ENCODE measurements at places on chromosomes 7 and 10. TPM values are rescaled to one million over a fixed set of nuclear protein-coding genes. Genes with fewer than 3 reads are reported as not detected.

DNA sequence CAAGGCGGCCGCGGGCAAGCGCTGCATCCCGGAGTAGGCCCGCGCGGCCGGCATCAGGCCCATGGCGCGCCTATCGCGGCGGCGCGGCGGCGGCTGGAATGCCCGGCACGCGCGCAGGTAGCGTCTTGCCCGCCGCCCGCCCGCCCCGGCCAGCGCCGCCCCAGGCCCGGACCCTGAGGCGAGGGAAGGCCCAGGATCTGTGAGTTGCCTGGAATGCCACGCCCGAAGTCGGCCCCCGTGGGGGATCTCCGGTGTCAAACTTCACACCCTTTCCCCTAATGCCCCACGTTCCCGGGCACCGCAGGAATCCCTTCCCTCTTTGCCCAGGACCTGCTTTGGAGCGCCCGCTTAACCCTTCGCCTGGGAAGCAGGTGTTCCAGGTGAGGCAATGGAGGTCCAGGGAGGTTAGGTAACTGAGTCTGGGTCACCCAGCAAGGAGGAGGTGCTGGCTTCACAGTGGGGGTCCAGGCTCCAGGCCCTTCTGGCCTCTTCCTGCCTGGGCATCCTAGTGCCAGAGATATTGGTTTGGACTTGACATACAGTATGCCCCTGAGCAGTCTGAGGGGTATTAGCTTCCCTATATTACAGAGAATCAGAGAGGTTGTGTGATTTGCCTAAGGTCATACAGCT is 138.1 kb downstream of the ARHGAP22 start:
- DNase-seq: no peak

GRCh38 chr10:113665806-113666354 is 2.0 kb upstream of the NRAP start:
- DNase-seq: no peak

DNA sequence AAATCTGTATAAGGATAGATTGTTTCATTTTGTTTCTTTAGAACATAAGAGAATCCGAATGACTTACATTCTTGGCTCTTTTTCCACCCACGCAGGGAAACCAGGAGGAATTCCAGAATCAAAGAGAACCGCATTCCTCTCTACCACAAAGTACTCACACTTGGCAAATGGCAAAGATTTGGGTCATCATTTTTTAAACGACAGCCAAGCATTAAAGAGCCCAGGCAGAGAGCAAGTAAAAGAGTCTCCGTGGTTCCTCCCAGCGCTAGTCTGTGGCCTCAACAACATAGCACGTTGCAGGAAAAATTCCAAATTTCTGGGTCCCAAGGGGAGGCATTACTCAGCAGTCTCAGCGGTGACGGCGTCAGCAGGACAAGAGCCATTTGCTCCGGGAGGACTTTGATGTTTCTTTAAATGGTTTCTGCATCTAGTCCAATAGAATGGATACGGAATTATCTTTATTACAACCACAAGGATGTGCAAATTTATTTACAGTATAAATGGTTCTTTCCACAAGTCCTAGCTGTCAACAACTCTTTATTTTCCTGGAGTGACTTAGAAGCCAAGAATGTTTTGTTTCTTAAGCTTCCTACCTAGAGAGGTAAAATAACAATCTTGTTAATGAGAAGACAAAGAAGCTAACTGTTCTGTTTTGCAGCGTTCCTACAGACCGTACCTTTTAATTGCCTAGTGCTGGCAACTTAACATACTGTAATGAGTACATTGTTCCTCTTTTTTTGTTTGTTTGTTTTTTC is 232.5 kb downstream of the SKIDA1 start:
- no peak for DNase-seq

DNA sequence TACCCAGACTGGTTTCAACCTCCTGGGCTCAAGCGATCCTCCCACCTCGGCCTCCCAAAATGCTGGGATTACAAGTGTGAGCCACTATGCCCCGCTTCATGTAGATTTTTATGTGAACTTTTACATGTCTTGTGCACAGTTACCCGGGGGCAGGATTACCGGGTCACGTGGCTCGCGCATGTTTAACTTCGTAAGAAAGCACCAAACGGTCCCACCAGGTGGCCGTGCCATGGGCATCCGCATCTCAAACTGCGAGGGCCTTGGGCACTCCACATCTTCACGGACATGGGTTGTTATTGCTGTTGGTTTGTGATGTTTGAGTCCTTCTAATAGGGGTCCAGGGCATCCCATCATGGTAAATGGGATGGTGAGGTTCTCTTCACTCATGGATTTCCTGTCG is 636.6 kb upstream of the FOXK1 start:
- DNase-seq: no peak

Gene THSD7A
- total RNA-seq: not detected

DNA sequence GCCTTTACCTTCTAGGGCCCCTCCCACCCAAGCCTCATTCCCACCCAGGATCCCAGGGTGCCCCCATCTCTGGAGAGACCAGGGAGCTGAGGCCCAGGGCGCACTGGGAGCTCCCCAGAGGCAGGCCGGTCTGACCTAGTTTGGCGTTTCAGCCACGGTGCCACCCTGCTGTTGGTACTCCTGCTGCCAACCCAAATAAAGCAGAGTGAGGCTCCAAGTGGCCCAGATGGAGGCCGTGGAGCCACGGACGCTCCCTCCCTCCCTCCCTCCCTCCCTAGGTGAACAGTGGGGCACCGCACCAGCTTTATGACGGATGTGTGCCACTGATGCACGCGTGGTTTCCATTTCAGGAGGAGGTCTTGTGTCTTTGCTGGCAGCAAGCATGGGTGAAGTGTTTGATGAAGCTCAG is 1.8 kb downstream of the INPP5A start:
- peak; percentile 71 for DNase-seq

GRCh38 chr7:17234398-17235031 is 63.9 kb upstream of the AHR start:
- DNase-seq: peak; percentile 87

DNA sequence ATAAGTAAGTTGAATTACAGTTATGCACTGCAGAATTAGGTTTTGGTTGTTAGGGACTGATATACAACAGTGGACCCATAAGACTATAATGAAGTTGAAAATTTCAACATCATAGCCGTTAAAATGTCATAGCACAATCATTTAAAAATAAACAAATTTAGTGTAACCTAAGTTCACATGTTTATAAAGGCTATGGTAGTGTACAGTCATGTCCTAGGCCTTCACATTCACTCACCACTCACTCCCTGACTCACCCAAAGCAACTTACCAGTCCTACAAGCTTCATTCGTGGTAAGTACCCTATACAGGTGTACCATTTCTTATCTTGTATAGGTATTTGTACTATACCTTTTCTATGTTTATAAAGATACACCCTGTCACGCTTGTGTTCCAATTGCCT is 113.7 kb downstream of the RAB11FIP2 start:
- no peak for DNase-seq

DNA sequence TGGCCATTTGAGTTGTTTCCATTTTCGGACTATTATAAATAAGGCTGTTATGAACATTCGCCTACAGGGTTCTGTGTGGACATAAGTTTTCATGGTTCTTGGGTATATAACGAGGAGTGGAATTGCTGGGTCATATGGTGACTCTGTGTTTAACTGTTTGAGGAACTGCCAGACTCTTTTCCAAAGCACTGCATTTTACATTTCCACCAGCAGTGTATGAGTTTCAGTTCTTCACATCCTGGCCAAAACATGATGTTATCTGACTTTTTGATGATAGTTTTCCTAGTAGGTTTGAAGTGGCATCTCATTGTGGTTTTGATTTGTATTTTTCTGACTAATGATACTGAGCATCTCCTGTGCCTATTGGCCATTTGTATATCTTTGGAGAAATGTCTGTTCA is 5.4 kb downstream of the SUV39H2 start:
- DNase-seq: no peak

GRCh38 chr10:24341897-24342296 is 133.0 kb downstream of the KIAA1217 start:
- DNase-seq: no peak

GRCh38 chr7:114942446-114943175 is 20.7 kb downstream of the MDFIC start:
- DNase-seq: no peak

- DNase-seq: no peak
These were observed 191.3 kb upstream of the ADARB2 start for GRCh38 chr10:1928606-1929005.

DNA sequence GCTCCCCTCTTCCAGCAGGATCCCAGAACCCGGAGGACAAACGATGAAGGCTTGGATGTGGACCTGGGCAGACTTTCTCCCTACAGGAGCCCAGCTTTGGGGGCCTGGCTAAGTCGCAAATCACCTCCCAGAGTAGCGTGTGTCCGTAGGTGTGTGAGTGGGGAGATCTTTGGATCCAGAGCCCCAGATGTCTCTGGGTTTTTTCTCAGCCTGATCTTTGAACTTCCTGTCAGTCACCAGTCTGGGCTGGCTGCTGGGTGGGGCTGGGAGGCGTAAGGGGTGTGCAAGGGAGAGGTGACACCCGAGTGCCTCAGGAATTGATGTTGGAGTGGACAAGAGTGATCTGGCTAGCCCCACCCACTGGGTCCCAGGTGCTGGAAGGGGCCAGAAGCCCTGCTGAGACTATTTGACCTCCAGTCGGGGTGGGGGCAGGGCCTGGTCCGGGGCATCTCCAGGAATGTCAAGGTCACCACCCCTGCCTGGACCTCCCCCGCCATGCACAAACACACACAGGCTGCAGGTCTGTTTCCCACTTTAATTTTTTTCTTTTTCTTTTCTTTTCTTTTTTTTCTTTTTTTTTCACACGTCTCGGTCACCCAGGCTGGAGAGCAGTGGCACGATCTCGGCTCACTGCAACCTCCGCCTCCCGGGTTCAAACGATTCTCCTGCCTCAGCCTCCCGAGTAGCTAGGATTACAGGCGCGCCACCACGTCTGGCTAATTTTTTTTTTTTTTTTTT is at the start of gene MOGAT3:
MOGAT3 (minus strand) TSS at position 175 of the 738 bp plus-strand sequence. CDS start 182 bp downstream, outside the sequence.
- no peak for DNase-seq

DNA sequence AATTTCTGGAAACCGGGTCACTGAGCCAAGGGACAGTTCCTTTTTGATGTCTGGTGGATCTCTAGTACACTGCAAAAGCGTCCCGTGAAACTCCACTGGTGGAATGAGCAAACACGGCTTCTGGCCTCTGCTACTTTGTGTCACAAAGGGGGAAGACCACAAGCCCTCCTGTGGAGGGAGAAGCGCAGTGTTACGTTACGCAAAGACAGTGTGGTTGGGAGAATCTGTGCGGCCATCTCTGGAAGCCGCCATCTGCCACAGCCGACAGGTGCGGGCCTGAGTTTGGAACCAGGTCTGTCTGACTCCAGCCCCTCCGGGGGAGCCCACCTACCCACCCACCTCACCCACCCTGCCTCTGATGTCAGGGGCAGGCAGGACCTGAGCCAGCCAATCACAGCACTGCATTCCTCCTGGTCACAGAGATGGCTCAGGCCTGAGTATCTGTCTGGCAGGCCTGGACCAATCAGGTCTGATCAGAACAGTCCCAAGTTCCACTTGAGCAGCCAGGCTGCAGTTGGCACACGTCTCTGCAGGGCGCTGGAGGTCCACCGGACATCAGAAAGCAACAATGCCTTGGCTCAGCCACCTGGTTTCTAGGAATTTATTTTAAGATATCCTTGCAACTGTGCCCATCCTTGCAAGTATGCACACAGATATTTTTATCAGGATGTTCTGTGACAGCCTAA is 3.0 kb upstream of the CYP2W1 start:
- DNase-seq: no peak

GRCh38 chr7:158409120-158409519 is 178.5 kb downstream of the PTPRN2 start:
- DNase-seq: no peak

- DNase-seq: no peak
These were observed 114.4 kb upstream of the CREB5 start for GRCh38 chr7:28297801-28298459.

DNA sequence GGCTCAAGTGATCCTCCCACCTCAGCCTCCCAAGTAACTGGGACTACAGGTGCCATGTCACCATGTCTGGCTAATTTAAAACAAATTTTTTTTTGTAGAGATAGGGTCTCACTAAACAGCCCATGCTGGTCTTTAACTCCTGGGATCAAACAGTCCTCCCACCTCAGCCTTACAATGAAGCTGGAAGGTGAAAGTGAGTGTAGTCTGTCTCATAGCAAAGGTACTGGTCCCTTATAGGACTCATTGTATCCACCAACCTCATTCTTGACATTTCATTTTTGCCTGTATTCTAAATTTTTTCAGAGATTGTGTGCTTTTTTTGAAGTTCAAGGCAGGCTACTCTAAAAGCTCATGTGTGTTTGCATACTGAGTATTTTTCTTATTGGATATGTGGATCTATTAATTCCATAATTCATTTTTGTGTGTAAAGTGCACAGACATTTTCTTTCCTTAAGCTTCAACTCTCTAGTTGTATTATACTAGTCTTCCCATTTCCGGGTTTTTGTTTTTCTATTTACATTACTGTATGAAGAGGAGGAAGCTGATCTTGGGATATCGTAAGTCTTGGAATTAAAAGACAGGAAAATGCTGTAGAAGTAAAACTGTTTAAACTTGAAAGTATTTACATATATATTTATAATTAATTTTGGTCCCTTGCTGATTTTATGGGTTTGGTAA is 13.3 kb downstream of the KMT2E start:
- DNase-seq: no peak

DNA sequence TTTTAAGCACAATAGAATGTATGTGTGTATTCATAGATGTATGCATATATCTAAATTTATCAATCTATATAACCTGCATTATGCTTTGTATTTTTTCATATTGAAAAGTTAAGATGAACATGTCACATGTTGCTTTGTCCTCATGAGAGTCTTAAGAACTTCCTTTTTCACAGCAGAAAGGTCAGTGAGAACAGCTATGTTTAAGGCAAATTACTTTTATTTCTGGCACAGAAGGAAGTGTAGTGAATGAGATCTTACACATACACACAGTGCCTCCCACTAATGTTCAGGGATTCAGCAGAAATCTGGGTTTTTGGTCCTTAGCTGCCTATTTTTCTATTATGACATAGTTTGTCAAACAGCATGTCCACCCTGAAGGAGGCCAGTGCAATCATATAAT is 134.8 kb downstream of the TMEM26 start:
- no peak for DNase-seq

Gene ARMH3
- total RNA-seq: 18.4 TPM

Gene NUTM2B
- 0.83 TPM for total RNA-seq

DNA sequence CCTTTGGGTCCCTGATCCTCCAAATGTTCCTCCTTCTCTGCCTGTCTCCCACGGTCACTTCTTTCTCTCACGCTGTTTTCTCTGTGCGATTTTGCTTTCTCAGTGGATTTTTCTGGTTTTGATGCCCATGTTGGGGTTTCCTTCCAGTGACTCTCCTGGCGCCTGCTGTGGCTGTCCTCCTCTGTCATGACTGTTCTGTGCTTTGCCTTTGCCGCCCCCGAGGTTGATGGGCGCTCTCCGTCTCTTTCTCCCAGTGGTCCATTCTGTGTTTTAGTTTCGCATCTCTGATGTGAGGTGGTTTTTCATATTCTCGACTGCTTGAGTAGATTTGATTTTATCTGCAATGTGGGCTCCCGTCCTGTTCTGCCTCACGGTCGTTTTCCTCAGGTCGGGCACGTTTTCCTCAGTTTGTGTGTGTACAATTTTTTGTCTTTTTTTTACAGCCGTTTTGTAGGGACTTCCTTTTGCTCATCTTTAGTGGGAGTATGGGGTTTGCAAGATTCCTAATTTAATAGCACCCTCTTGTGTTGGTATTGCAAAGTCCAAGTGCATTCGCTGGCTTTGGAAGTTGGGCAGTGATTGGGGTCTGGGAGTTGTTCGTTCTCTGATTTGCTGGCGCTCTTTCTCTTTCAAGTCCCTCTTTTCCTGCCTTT is 100.0 kb downstream of the INPP5A start:
- peak; percentile 29 for DNase-seq

Measured in activated CD8-positive, alpha-beta T cell treated with anti-CD3 and anti-CD28 coated beads for 36 hours (primary cell).